Stimulated activated CD8-positive, alpha-beta memory T cell treated with anti-CD3 and anti-CD28 coated beads, Interleukin-4, amount 100 ng/mL, for 1 hour (primary cell): ENCODE measurements at places on chromosomes 4 and X.

DNA sequence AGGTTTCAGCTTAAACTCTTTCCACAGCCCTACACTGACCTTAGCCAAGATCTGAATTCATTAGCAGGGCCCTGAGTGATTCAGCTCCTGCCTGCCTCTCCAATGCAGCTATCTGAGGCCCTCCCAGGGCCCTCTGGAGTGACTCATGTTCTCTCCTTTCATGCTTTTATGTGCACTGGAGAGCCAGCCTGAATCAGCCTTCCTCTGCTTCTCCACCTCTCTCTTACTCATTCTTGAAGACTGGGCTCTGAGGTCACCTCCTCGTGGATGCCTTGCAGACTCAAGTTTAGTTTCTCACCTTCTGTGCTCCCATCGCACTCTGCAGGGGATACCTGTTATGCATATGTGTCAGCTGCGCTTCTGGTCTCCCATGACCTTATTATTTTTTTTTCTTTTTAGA lies 3.1 kb upstream of the OCIAD2 start:
- DNase-seq, result no peak

GRCh38 chr4:172141025-172141424 lies 327.8 kb downstream of the GALNTL6 start:
- DNase-seq, result no peak

- DNase-seq, result no peak
Observed at GRCh38 chrX:123155327-123155726, 28.8 kb upstream of the GRIA3 start.

DNA sequence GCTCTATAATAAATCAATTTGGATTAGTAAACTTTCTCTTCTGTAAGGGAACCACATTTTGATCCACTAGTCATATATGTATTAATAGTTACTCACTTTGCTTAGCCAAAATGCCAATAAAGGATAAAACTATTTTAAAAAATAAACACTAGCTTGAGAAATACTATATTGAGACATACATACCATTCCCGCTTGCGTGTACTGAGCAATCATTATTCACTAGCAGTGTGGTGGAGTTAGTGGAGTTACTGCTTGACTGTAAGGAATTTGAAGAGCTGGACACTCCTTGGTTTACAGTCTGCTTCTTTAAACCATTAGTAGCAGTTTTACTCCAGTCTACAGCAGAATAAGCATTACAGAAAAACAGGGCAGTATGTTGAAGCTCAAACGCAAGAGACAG lies 10.8 kb upstream of the PHKA2 start:
- no peak for DNase-seq

DNA sequence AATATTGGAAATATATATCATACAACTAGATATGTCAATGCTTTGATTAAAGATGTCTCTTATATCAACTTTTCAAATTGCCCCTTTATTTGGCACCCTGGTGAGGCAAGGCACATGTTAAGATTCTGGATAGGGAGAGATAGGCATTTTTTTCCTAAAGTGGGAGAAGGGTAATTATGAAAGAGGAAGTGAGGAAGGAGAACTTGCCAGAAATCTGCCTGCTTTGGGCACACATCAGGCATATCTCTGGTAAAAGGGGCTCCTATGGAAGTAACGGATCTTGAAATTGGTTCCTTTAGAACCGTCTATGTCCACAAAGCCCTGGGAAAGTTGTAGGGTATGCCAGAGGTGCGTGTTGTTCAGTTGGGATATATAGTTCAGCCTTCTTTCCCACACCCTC lies 5.7 kb downstream of the IL15 start:
- no peak for DNase-seq

- no peak for DNase-seq
Observed at GRCh38 chr4:22597471-22597870, 81.6 kb upstream of the ADGRA3 start.

- DNase-seq, result no peak
Observed at GRCh38 chr4:170008371-170008770, 17.8 kb downstream of the MFAP3L start.

DNA sequence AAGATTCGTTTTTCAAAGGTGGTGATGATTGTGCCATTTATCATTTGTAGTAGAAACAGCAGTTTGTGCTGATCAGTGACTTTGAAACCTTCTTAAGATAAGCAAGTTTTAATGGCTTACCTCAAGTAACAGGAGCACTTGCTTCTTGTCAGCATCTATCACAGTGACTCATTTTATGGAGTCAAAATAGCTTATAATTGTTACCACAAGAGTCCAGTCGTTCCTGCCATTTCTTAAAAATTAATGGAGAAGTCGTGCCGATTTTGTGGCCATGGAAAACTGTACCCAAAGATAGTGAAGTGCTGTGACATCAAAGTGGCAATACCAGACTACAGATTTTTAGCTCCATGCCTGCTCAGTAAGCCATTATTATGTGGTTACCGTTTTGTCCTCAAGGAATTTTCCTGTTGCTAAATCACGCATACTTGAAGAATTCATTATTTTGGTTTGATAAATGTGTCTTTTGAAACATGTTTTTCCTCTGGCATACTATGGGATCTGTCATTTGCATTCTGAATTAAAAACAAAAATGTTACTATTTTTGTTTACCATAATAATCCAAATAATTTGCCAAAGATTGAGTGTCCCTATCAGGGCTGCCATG lies 129.9 kb downstream of the CBR4 start:
- DNase-seq, result no peak

DNA sequence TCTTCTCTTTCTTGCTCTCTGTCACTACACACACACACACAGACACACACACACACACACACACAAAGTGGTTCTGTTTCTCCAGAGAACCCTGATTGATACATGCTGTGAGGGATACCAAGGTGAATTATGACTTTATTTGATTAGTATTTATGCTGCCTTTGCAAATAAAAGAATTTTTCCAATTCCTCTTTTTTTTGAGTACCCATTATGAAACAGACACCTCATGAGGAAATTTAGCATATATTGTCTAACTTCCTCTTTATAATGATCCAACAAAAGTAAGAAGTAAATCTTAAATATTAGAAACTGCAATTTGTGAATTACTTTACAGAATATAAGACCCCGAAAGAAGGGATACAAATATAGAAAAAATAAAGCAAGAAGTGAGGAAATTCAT lies 14.3 kb upstream of the RAB28 start:
- no peak for DNase-seq

GRCh38 chr4:69025191-69025998 lies 70.9 kb upstream of the UGT2B7 start:
- no peak for DNase-seq

- no peak for DNase-seq
Observed at GRCh38 chr4:108237693-108238092, 69.0 kb upstream of the LEF1 start.
